ENCODE measurements at places on chromosomes 16 and 17.

- DNase-seq: no peak
These were observed 30.0 kb upstream of the KDM6B start for GRCh38 chr17:7803981-7804380.

DNA sequence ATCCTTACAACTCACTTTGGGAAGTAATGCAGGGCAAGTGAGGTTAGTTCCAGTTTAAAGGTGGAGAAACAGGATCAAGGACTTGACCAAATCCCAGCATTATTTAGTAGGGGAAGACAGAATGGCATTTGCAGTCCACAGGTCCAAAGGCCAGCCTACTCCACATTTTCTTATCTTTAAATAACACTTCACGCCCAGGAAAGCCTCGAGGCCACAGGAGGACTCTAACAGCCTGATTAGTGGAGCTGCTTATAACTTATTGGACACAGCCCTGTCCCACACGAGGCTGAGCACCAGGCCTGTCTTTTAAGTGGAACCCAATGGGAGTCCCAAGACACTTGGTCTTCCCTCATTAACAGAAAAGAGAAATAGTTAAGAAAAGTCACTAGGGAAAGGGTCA, 12.1 kb upstream of the HYDIN start:
- DNase-seq: no peak

- DNase-seq: no peak
These were observed 67.9 kb downstream of the CPPED1 start for GRCh38 chr16:12735805-12736204.

DNA sequence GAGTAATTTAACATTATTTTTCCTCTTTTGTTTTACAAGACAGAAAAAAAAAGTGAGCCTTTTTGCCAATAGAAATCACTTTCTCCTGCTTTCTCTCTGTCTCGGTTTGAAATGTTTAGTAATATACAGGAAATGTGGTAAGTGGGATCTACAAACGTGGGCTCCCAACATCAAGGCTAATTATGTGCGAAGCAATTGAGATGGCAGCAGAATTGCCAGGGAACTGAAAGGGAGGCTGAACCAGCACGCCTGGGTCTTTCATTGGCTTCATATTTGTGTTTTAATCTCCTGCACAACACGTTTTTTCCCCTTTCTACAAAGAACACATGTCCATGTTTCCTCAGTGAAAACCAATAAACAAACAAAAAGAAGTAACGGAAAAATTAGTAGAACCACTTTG, 743.9 kb upstream of the SOX9 start:
- no peak for DNase-seq

GRCh38 chr17:66562119-66562518, 259.7 kb downstream of the PRKCA start:
- DNase-seq: no peak

DNA sequence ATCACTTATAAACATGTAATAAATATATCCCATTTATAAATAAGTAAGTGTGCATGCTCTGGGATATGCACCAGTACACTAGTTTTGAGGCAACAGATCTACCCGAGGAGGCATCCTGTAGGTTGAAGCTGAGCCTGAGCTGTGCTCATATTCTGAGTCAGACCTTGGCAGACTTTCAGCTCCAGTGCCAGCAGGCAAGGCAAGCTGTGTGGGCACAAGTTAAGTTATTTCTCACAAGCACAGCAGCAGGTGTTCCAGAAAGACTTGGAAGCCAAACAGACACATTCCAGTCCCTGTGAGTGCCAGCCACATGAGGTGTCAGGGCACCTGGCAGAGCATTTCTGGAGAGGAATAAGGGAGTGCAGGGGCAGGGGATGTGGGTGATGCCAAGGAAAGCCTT, 1.3 kb upstream of the CLEC19A start:
- DNase-seq: no peak

- no peak for DNase-seq
These were observed 90.2 kb upstream of the CBX4 start for GRCh38 chr17:79929257-79930061.

- no peak for DNase-seq
These were observed 14.2 kb downstream of the SNX20 start for GRCh38 chr16:50666658-50667496.

- DNase-seq: peak; percentile 91
These were observed at the start of gene CACNA1G for GRCh38 chr17:50560185-50560824. TSS of gene CACNA1G (plus strand) at chr17:50560715. CDS start at chr17:50561460, 745 bp downstream.

- no peak for DNase-seq
These were observed 5.9 kb downstream of the TRPV1 start for GRCh38 chr17:3603119-3603869.

GRCh38 chr17:75241996-75242460, 19.4 kb downstream of the GGA3 start:
- DNase-seq: no peak

DNA sequence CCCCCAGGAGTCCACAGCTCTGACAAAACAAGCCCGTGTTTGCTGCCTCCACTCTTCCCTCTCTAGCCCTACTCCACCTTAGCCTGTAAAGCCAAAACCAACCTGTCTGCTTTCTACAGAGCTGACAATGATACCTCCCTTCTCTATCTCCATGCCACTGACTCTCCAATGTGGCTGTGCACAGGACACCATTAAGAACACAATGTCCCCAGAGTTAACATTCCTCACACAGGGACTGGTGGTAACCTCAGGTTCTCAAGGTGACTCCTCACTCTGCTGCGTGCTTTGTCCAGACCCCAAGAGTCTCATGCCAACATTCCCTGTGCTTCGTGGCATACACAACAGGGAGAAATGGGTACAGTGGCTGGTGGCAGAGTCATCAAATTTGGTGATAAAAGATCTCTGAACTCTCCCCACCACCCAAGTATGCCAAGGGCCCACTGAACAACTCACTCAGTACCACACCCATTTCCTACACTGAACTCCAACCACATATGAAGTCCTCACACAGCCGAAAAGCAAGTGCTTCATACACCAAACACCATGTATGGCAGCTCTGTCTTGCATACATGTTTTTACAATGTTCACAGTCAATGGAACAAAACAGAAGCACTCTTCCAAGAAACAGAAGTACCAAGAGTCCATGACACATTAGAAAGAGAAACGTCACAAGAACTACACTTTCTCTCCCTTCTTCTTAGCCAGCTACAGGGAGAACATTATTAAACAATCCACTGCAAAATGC, 21.1 kb downstream of the CSNK2A2 start:
- DNase-seq: no peak

DNA sequence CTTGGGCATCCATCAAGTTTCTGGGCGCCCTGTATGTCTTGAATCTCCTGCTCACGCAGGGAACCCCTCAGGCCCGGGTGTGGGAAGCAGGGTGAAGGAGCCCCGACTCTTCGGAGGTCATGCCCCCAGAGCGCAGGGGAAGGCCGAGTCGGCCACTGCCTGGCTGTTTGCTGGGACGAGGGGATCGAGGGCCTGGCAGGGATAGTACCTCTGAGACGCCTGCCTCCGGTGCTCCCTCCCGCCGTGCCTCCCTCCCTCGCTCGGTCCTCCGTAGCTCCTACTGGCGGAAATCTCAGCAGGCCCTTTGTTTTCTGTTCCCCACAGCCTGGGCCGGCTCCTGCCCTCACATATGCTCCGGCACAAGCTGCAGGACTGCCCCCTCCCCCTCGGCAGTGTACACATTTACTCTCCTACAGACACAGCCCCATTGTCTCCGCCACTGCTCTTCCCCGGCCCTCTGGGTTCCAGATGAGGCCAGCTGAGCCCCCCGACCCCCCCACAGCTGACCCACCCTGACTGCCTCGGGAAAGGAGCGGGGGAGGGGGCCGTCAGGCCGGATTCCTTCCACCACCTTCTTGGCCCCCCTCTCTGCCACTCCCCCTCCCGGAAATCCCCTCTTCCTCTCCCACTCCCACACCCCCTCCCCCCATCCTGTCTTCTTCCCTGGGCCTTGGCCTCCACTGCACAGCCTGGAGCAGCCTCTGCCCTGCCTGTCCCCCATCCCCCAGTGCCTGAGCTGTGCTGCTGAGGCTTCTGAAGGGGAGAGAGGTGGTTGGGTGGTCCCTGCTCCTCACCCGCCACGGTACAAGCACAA, 1.4 kb downstream of the TRAF4 start:
- DNase-seq: peak; percentile 84

GRCh38 chr17:68591583-68591982, 9.6 kb downstream of the FAM20A start:
- DNase-seq: no peak

DNA sequence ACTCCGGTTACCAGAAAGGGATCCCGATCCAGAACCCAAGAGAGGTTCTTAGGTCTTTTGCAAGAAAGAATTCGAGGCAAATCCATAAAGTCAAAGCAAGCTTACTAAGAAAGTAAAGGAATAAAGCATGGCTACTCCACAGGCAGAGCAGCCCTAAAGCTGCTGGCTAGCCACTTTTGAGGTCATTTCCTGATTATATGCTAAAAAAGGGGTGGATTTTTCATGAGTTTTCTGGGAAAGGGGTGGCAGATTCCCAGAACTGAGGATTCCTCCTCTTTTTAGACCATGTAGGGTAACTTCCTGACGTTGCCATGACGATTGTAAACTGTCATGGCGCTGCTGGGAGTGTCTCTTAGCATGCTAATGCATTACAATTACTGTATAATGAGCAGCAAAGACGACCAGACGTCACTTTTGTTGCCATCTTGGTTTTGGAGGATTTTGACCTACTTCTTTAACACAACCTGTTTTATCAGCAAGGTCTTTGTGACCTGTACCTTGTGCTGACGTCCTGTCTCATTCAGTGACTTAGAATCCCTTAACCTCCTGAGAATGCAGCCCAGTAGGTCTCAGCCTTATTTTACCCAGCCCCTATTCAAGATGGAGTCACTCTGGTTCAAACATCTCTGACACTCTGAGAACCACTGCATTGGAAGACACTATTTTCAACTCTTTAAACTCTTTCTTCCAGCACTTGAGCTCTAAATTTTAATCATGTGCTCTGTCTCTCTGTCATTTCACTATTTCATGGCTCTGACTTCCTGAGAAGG, 203.6 kb upstream of the CACNG3 start:
- no peak for DNase-seq

DNA sequence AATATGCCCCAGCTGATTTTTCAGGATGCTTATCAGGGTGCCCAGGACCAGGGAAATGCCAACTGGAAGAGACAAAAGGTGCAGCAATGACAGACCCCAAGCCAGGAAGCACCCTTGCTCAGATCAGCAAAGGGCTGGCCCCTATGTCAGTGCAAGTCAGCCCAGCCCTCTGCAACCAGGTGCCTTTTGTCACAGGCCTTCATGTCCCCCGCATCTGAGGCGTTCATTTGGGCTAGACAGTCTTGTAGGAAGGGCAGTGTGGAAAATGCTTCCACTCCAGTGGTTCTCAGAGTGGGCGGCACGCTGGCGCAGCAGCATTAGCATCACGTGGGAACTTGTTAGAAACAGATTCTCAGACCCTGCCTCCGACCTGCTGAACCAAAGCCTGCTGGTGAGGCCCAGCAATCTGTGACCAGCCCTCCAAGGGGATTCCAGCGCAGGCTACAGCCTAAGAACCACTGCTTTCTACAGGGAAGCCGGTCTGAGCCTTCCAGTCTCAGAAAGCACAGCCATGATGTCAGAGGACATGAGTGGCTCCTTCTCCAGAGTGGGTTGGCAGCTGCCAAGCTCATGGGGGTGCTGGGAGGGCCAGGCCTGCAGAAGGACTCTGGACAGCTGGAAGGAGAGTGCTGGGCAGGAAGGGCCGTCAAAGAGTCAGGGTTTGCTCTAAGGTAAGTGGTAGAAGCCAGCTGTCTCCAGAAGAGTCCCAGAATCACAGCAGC, 13.1 kb downstream of the SLC47A2 start:
- DNase-seq: no peak

- DNase-seq: no peak
These were observed 16.4 kb downstream of the RARA start for GRCh38 chr17:40325156-40326013.

GRCh38 chr17:2385240-2386210, 15.3 kb downstream of the MNT start:
- DNase-seq: no peak

DNA sequence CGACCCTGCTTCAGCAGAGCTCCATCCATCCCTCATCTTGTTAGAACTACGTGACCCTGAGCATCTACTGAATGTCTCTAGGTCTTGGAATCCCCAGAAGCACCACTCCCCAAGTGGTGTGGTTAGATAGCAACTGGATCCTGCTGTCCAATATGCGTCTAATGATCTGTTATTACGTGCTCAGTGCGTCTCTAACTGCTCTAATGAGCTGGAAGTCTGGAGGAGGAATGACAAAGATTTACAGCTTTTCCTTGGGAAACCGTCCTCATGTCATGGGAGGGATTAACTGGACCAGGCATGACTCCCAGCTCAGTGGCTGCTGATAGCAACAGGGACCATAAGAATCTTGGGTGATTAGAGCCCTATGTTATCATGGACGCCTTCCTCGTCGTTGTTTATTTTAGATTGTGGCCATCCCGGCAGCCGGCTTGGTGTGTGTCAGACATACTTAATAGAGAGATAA, 150.9 kb downstream of the HS3ST3B1 start:
- no peak for DNase-seq

DNA sequence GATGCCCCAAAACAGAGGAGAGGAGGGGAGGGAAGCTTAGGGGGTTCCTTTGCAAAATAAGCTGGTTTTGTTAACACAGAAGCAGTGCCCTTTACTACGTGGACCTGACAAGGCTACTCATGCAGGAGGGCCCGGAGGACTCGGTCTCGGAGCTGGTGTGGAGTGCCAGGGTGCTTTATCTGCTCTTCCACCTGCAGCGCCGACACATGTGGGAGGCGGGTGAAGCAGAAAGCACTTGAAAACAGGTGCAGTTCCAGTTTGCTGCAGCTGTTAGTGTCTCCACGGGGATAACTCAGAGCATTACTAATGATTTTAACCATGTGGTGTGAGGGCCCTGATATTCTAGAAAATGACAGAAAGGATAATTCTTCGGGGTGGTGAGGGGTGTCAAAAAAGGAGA, 35.0 kb upstream of the MNT start:
- no peak for DNase-seq

GRCh38 chr17:50397111-50397918, at the start of gene LRRC59:
TSS of gene LRRC59 (minus strand) at chr17:50397523. CDS start at chr17:50397317, 206 bp downstream.
- DNase-seq: peak; percentile 84

DNA sequence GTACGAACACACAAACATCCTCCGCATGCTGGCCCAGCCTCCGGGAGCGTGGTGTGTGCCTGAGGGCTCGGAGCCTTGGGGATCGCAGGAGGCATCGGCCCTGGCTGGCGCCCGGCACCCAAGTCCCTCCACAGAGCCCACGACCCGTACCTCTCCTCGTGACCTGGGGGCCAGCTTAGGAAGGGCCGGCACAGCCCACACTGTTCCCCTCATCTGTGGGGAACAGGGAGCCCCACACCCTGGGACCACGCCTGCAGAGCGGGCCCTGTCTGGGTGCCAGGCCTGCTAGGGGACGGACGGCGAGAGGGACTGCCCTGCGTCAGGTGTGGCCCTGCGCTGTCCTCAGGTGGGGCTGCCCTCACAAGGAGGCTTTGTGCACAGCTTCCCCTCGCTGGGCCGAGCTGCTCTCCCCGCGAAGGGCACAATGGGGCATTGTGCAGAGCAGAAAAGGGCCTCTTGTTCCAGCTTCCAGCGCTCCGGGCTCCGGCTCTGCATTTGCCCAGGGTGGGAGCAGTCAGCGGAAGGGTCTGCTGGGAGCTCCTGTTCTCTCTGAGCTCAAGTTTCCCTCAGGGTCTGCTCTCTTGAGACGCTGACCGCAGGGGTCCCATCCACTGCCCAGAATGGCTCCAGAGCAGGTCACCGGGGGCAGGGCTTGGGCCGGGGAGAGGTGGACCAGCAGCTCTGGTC, 1.7 kb upstream of the LMF1 start:
- no peak for DNase-seq

GRCh38 chr16:1533443-1533951, at the start of gene TMEM204:
TSS of gene TMEM204 (plus strand) at chr16:1533666. CDS start at chr16:1534276, 610 bp downstream.
- peak; percentile 72 for DNase-seq
